ENCODE measurements at places on chromosomes 13 and 19.

DNA sequence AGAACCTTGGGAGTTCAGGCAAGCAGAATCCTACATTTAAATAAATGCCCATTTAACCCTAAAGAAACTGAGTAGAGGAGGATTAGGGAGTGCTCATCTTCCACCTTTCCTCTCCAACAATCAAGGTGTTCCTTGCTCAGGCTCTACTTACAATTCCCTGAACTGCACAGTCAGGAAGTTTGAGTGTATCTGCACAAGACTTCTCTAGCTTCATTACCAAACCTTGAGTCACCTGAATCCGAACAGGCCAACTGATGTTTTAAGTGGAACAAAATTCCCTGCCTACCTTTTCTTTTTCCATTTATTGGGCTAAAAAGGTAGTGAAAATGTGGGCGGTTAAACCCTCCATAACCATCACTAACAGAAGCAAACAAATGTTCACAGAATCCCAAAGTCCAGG, 78.3 kb downstream of the FOXO1 start:
- DNase-seq, result no peak

DNA sequence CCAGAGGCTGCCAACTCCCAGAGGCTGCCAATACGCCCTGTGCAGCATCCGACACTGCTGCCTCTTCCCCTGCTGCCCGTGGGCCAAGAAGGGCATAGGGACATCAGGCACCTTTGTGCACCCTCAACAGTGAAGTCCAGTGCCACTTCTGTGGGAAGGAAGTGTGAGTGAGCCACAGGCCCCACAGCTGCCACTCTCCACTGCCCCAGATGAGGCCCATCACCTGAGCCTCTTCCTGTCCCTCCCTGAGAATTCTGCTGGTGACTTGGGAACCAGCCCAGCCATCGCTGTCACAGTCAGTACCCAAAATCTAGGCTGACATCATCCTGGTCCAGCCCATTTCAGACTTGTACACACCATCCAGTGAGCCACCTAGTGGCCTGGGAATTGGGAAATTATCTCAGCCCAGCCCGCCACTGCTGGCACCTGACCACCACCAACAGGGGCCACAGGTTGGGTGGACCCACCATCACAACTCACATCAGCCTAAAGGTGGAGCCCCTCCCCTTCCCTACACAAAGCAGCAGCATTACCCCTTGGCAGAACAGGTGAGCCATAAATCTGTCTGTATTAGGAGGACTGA, 733.9 kb upstream of the KLHL1 start:
- DNase-seq, result no peak

DNA sequence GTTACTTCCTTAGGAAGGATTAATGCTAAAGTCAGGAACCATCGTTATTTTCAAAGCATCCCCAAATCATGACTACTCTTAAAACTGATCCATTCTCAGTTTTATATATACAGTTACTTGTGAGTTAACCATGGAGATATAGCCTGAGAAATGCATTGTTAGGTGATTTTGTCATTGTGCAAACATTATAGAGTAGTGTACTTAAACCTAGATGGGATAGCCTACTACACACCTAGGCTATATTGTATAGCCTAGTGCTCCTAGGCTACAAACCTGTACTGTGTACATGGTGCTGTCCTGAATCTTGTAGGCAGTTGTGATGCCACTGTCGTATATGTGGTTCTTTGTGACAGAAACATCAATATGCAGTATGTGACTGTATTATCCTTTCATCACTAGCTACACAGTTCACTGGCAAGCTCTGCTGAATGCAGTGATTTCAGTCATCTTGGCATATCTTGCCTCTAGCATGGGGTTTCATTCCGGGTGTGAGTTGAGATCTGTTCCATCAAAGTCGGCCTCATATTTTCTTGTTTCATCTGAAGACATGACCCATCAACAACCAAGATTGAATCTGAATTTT, 45.3 kb downstream of the CDK8 start:
- no peak for DNase-seq

- no peak for DNase-seq
Observed at GRCh38 chr13:99258210-99258860, at the start of gene GPR18. Gene GPR18, minus strand, starts transcription at chr13:99258379. Its CDS starts 2,507 bp downstream, at chr13:99255872.

Data from hematopoietic multipotent progenitor cell treated with erythropoietin and hydrocortisone succinate and interleukin-3 and kit ligand, for 6 days (in vitro differentiated cells).